Stimulated activated CD4-positive, alpha-beta T cell treated with anti-CD3 and anti-CD28 coated beads, Interleukin-15, amount 100 ng/mL, for 48 hours (primary cell): ENCODE measurements at places on chromosomes 11 and 22.

- DNase-seq = no peak
Measured at GRCh38 chr22:39990686-39991085, 4.1 kb upstream of the FAM83F start.

- no peak for DNase-seq
Measured at GRCh38 chr22:49494555-49494954, 333.1 kb downstream of the BRD1 start.

- no peak for DNase-seq
Measured at GRCh38 chr11:77580712-77581337, 8.9 kb upstream of the AQP11 start.

GRCh38 chr11:62345861-62346260 lies 8.6 kb downstream of the ASRGL1 start:
- DNase-seq = no peak

DNA sequence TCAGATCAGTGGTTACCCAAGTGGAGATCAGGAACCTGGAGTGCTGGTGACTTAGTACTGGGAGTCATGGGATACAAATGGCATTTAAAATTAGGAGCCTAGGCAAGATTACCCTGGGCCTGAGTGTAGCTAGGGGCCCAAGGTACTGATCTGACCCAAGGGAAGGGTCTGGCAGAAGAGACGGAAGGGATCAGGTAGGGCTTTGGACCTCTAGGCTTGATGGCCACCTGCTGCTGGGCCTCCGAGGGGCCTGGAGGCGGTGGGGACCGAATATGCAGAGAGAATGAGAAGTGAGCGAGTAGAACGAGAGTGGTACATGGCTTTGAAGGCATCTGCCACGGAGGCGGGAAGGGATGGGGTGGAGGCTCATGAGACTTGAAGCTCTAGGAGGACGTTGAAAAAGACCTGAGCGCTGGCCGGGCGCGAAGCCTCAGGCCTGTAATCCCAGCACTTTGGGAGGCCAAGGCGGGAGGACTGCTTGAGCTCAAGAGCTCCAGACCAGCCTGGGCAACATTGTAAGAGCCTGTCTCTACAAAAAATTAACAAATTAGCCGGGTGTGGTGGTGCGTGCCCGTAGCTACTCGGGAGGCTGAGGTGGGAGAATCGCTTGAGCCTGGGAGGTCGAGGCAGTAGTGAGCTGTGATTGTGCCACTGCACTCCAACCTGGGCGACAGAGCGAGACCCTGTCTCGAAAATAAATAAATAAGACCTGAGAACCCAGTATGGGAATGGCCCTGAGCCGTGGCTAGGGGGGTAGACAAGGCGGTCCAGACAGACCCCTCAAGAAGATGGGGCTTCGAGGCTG lies 563 bp upstream of the PPIL2 start:
- DNase-seq = no peak

DNA sequence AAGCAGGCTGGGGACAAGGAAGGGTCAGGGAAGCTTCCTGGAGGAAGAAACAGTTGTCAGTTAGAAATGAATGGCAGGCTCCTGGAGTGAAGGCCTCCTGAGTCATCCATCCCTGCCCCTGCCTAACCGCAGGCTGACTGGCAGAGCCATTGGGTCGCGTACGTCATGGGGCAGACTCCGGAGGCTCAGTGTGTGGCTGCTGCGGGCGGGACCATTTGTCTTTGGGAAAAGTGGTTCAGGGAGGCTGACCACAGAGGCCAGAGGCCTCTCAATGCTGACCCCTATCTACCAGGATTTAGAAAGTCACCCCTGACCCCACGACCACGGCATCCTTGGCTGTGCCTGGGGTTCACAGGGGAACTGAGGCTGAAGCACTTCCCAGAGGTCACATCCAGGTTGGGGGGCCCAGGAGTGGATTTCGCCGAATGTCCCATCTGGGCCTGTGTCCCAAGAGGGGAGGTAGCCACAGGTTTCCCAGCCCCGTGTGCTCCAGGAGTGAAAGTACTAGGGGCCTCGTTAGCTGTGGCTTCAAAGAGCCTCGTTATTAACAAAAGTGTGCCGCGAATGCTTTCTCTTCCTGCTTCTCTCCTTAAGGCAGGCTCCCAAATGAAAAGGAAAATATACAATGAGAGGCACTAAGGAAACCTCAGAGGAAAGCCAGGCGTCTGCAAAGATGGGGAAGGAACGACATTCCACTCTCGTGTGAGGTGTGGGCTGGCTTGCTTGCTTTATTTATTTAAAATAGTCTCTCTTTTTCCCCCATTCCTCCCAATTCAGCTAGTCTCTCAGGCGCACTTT lies 58.9 kb downstream of the FLRT1 start:
- no peak for DNase-seq

DNA sequence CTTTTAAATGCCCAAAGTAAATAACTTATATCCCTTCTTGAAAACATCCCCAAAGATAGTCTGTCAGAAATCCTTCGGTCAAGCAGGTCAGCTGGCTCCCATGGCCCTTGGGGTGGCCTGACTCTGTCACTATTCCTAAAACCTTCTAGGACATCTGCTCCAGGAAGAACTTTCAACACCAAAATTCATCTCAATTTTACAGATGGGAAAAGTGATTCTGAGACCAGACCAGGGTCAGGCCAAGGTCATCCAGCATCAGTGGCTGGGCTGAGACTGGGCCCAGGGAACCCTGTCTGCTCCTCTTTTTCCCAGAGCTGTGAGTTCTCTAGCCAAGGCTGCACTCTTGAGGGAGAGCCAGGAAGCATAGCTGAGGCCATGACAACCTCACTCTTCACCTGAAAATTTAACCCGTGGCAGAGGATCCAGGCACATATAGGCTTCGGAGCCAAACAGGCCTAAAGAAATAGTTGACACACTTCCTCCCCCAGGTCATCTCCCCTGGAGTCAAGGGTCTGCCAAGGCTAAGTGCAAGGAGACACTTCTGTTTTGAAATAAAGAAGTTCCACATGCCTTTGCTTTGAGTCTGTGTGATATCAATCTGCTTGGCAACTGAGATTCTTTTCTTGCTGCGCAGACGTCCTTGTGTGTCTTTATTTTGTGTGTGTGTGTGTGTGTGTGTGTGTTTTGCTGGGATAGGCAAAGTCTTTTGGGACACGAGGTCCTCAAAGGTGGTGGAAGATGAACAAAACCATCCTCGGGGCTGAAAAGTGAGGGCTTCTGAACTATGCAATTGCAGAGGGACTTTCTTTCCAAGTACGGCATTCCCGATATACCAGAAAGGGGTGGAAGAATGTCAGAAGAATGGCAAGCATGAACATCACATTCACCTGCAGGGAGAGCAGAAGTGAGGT lies 16.8 kb upstream of the PRG2 start:
- DNase-seq = no peak

DNA sequence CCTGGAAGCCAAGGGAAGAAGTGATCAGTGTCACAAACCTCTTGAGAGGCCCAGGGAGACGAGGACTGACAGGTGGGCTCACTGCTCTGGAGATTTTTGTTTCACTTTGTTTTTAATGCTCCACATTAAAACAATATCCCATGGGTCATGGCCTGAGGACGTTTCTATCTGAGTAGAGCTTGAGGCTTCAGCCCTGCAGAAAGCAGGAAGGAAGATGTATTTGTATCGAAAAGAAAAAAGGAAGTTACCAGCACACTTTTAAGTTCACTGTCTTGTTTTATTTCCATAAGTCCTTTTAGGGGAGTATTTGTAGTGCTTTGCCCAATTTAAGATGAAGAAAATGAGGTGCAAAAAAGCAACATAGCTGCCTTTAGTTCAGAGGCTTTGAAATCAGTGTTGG lies 191.1 kb downstream of the GRIK4 start:
- DNase-seq = no peak

DNA sequence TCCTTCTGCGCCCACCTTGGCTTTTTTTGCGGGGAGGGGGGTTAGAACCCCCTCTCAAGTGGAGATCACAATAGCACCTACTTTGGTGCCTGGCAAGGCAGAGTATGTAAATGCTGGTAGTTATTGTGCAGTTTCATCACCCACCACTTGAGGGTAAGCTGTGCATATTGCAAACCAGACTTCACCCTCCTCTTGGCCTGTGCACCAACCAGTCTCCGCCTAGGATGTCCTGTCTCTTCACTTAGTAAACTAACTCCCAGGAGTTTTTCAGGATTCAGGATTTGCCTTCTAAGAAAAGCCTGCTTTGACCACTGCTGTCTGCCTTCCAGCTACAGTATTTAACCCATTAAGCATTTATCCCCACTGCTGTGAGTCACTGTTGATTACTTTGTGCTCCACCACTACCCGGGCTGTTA lies 2.0 kb upstream of the UBXN1 start:
- no peak for DNase-seq

DNA sequence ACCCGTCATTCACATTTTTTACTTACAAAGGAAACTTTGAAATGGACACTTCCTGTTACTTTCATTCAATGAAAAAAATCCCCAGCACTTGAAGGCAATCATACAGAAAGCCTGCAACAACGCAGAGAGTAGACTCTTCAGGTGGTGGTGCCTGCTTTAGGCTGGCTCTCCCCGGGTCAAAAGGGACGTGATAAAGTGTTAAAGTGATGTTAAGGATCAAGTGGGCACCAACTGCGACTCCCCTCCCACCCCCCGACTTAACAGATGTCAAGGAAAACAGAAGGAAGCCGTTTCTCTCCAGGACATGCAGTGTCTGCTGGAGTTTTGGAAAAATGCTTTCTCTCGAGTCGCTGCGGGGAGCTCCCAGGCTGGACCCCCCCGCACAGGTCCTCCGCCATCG lies 414 bp upstream of the PNPLA3 start:
- DNase-seq = no peak

DNA sequence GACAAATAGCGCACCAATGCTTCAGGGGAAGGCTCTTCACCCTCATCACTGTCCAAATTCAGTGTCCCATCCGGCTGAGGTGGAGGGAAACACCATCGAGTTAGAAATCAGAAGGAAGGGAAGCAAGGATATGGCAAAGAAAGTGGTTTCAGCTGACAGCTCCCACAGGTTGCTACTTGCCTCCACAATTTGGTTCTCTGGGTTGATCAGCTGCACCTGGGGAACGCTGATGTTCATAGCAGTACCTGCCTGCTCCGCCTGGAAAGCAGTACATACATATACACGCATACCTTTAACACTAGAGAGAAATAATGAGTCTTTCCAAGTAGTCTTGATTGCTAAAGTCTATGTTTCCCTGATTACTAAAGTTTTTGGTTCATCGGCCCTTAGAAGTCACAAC lies 37.8 kb upstream of the APOA1 start:
- no peak for DNase-seq

GRCh38 chr11:72831521-72832300 lies 17.5 kb downstream of the ATG16L2 start:
- DNase-seq = no peak

- DNase-seq = no peak
Measured at GRCh38 chr11:12108875-12109453, 1.4 kb upstream of the MICAL2 start.

DNA sequence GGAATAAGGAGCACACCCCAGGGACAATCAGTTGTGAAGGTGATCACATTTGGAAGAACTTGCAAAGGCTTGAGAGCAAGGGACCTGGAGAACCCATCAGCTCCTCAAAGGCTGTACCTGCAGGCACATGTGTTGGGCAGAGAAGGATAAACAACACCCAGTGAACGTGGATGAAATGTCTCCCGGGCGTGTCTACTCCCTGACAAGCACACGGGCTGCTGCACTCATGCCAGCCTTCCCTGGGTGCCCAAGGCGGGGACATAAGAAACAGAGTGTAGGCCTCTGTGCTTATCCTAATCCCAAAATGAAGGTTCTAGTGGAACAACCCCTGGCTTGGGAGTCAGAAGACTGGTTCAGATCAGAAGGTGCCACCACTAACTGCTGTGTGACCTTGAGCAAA lies 46.7 kb downstream of the DSCAML1 start:
- DNase-seq = no peak

DNA sequence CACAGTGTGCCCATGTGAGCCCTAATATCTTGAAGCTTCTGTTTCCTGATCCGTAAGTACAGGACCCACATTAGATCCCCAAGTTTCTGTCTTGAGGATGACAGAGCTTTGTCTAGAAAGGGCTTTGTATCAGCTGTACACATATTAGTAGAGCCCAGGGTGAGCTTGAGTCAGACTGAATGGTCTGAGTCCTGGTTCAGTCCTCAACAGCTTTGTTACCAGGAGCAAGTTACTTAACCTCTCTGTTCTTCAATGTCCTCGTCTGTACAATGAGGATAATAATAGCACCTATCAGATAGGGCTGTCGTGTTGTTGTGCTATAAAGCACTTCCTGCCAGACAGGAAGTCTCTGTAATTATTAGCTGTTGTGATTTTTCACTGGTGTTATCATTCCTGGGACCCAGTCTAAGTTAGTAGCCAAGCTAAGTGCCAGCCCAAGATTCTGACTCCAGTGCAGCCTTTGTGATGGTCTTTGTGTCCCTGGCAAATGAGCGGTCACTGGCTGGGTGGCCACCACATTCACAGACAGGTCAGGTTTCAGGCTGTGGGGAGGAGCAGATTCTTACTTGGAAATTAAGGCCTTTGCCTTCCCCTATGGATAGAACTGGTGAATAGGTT lies 6.8 kb downstream of the TOM1 start:
- DNase-seq = no peak

GRCh38 chr11:90204832-90205646 lies 17.8 kb downstream of the CHORDC1 start:
- no peak for DNase-seq

- no peak for DNase-seq
Measured at GRCh38 chr22:37202001-37202555, 10.2 kb downstream of the SSTR3 start.

DNA sequence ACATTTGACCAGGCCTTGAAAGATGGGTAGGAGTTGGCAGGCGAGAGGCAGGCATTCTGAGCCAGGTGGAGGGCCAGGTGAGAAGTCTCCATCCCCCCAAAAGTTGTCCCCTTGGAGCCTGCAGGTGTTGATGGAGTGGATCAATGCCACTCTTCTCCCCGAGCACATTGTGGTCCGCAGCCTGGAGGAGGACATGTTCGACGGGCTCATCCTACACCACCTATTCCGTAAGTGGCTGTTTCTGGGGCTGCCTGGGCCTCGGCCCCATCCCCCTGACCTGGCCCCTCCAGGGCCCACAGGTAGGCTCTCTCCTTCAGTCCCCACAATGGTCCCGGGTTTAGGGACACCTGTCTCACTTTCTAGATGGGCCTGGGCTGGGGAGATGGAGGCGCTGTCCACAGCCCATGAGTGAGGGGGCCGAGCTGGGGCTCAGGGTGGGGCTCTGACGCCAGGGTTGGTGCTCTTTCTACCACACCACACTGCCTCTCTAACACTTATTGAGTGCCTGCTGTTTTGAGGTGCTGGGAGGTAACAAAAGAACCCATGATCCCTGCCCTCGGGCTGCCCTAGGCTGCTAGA lies 7.0 kb downstream of the PARVG start:
- DNase-seq = no peak

DNA sequence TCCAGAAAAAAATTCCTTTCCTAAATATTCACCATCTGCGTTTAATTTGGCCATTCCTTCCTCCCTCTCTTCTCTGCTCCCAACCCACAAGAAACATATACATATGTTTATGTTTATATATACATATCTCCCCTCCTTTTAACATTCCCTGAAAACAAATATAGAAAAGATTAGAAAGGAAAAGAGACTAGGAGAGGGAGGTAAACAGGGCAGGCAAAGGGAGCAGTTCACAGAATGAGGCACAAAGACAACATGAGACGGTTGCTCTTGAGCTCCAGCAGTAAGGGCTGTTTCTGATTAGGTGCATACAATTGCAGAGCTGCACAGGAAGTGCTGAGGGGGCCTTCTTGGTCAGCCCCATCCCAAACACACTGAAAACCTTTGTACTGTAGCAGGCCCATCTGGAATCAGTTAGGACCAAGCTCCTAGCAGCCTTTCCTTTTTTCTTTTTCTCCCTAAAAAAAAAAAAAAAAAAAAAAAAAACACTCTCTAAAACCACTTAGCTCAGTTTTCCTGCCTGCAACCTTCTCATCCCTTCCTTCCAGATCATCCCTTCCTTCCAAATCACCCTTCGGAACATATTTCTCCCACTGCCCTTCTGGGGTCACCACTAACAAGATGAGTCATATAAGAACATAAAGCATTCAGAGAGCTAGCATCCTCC lies 57.0 kb downstream of the RBFOX2 start:
- DNase-seq = no peak
